ENCODE measurements at places on chromosomes 6 and 20.

GRCh38 chr6:69722683-69723082, 74.1 kb downstream of the LMBRD1 start:
- no peak for DNase-seq

- DNase-seq, result no peak
Measured at GRCh38 chr6:21664314-21665109, 71.0 kb downstream of the SOX4 start.

DNA sequence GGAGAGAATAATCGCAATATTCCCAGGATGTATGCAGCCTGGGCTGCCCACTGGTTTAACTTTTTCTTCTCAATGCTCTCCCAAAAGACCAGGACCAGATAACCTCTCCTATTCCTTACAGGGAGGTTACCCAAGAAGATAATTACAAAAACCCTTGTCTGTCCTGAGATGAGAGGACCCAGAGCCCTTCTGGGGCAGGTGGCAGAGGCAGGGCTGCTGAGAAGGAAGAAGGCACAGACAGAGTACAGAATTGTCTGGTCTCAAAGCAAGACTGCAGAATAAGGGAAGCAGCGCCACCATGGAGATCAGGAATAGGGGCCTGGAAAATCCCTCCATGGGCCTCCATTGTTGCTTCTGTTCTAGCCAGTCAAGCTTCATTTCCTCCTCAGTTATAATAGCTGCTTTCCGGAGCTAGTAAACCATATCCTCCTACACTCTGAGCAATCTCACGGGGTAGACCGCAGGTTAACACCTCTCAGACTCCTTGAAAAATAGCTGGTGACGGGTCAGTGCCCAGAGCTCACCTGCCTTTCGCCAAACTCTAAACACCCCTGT, 463 bp upstream of the HLA-DMB start:
- DNase-seq, result no peak

GRCh38 chr20:8127553-8128255, 4.4 kb upstream of the PLCB1 start:
- DNase-seq, result no peak

GRCh38 chr6:135867332-135867731, 15.8 kb downstream of the PDE7B start:
- DNase-seq, result no peak

DNA sequence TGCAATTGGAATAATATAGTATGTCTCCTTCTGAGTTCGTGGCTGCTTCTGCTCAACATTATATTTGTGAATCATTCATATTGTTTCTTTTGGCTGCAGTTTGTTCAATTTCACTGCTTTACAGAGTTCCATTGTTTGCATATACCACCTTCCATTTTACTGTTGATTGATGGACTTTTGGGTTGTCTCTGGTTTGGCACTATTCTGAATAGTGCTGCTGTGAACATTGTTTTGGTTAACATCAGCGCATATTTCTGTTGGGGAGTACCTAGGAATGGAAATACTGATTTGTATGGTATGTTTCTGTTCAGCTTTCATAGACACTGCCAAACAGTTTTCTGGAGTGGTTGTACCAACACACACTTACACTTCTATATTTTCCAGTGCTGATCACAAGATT, 46.9 kb downstream of the UST start:
- no peak for DNase-seq

DNA sequence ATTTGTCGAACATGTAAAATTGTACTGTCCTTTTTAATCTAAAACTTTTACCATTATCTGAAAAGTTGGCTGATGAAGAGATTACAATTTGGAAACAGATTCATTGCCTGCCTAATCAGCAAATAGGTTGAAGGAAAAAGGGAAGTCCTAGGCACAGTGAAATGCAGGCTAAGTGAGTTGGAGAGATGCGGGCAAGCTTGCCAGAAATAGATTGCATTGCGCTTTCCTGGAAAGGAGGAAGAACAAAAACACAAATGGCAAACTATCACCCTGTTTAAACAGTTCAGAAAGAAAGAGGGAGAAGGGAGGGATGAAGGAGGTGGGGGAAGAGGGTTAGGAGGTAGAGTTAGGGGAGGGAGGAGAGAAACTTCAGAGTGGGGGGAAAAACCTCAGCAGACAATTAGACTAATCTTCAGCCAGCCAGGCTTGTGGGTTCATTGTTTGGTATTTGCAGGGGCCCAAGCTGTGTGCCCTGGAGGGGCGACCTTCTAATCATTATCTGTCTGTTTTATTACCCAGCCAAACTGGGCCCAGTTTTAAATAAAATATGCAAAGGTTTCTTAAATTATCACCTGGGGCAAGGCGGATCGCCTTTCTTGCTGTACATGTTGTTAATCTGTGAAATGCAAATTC, 465.2 kb downstream of the TFAP2B start:
- DNase-seq, result no peak

- no peak for DNase-seq
Measured at GRCh38 chr6:136103763-136104311, 146.3 kb downstream of the MTFR2 start.

- no peak for DNase-seq
Measured at GRCh38 chr20:17557675-17558006, 12.2 kb upstream of the DSTN start.

DNA sequence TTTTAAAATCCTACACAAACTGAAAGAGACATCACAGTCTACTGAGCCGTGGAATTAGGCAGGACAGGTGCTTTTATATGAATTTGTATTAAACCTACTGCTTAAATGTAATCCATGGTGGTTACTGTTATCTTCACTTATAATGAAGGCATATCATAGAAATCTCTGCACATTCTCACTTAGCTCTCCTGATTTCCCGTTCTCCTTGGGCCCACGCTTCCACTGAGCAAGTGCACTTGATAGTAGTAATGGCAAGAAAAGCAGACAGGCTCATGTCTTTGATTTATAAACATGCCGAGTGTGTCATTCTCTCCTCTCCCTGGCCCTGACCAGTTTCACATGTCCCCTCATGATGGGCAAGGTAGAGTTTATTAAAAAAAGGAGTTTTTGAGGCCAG, 186.3 kb downstream of the HIVEP2 start:
- DNase-seq, result no peak

DNA sequence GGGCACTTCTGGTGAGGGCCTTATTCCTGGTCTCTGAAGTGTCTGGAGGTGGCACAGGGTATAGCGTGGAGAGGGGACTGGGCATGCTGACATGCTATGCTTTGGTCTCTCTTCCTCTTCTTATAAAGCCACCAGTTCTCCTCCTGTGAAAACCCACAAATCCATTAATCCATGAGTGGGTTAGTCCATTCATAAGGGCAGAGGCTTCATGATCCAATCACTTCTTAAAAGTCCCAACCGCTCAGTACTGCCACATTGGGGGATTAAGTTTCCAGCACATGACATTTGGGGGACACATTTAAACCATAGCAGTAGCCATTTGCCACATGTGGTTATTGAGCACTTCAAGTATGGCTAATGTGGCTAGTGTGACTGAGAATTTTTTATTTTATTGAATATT, 3.8 kb upstream of the TRIB3 start:
- no peak for DNase-seq

- no peak for DNase-seq
Measured at GRCh38 chr6:148629592-148630465, 117.0 kb upstream of the UST start.

All from omental fat pad (tissue), 4 donors.